ENCODE measurements at places on chromosomes 11 and 22.

GRCh38 chr22:24938741-24939341 is 7.7 kb downstream of the LHFPL7 start:
- no peak for DNase-seq

GRCh38 chr11:43399983-43400630 is 41.4 kb downstream of the TTC17 start:
- DNase-seq: no peak

DNA sequence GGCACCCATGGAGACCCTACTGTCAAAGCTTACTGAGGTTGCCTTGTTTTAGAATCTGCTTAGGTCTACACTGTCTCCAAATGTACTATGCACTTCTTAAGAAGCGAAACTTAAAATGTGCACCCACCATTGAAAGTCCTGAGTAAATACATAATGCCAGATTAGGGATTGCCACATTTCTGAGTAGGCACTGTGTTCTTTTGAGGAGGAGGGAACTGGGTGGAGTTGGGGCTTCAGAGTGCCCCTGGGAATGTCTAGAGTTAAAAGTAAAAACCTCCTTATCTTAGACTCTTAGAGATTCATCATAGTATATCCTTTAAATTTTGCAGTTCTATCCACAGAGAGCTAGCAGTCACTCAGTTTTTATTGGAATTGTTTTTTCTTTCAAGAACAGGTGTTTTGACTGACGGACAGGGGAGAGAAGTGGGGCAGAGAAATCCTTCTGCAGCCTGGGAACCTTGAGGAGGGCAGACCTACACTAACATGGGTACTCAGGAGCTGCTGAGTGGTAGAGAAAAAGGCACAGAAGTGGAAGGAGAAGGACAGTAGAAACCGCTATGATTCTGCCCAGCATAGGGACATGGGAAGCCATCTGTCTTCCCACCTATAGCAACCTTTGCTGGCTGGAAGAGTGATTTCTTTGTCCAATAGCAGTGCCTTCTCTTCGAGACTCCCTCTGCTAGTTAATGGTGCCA is 33.4 kb upstream of the MICAL2 start:
- no peak for DNase-seq

DNA sequence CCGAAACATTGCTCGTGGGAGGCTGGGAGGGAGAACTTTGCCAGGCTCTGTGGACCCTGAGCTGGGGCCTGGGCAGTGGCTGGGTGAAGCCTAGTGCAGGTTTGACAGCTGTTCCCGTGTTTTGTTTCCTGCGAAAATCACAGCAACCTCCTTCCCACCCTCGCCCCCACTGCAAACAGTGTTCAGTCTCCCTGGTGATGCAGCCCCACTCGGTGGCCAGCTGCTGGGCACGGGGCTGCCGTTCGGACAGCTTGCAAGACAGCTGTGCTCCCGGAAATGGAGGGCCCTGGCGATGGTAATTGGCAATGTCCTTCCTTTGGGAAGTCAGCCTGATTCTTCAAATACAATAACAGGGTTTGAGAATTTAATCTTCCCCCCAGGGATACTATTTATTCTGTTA is 10.4 kb upstream of the GAL start:
- DNase-seq: no peak

- no peak for DNase-seq
These were observed 159.3 kb downstream of the CASP12 start for GRCh38 chr11:104738918-104739317.

DNA sequence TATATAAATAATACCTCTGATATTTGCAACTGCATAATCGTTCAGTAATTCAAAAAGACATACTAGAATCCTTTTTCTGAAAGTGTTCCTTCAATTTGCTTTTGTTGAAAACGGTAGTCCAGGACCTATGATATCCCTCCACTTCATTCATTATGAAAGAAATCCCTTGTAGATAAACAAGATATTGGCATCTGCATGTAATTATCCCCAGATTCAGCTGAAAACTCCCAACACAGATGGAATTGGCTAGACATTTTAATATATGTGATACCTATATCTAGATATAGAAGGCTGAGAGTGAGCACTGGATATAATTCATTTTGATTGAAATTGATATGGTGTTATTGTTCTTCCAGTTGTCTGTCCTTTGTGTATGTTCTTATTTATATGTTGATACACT is 109.4 kb downstream of the MSANTD4 start:
- DNase-seq: no peak

DNA sequence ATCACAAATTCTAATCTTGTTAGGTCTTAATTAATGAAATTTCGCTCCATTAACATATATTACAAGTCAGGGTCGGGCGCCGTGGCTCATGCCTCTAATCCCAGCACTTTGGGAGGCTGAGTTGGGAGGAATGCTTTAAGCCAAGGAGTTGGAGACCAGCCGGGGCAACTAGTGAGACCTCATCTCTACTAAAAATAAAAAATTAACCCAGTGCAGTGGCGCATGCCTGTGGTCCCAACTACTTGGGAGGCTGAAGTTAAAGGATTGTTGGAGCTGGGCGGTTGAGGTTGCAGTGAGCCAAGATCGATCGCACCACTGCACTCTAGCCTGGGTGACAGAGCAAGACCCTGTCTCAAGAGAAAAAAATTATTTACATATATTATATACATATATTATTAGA is 1.9 kb downstream of the TMA7B start:
- DNase-seq: no peak

GRCh38 chr11:96189351-96189750 is 153.6 kb downstream of the MAML2 start:
- DNase-seq: no peak

- no peak for DNase-seq
These were observed 12.0 kb upstream of the MALAT1 start for GRCh38 chr11:65486570-65487466.

- DNase-seq: no peak
These were observed 79.7 kb downstream of the C22orf31 start for GRCh38 chr22:28981818-28982499.

DNA sequence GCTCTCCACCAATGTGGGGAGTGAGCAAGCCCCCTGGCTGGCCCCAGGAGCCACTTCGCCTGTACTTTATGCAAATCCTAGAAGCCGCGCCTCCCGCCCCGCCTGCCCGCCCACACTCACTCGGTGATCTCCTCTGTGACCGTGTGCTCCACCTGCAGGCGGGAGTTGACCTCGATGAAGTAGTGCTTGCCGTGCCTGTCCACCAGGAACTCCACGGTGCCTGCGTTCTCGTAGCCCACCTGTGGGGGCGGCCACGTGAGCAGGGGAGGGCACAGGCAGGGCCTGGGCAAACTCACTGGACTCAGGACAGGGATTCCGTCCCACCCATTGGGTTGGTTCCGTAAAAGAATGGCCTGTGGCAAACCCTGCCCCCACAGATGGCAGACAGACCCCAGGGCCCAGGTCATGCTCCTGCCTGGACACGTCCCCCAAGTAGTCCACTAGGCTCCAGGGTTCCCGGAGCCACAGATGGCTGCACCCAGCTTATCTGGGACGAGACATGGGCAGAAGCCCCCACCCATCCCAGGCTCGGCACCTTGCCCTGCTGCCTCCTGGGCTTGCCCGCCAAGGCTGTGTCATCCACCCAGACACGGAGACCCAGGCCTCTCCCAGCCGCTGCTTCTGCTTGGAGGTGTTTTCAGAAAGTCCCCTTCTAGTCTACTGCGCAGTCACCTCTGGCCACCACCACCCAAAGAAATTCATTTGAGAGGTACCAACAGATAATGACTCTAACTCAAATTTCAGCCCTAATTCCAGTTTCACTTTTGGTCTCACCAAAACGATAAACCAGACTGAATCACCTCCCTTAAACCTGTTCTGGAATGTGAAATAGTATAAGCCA is 12.1 kb downstream of the LRFN4 start:
- peak; percentile 72 for DNase-seq

- DNase-seq: no peak
These were observed 536.5 kb downstream of the NTM start for GRCh38 chr11:131906963-131907362.

GRCh38 chr11:115497303-115497702 is 6.9 kb downstream of the CADM1 start:
- no peak for DNase-seq

DNA sequence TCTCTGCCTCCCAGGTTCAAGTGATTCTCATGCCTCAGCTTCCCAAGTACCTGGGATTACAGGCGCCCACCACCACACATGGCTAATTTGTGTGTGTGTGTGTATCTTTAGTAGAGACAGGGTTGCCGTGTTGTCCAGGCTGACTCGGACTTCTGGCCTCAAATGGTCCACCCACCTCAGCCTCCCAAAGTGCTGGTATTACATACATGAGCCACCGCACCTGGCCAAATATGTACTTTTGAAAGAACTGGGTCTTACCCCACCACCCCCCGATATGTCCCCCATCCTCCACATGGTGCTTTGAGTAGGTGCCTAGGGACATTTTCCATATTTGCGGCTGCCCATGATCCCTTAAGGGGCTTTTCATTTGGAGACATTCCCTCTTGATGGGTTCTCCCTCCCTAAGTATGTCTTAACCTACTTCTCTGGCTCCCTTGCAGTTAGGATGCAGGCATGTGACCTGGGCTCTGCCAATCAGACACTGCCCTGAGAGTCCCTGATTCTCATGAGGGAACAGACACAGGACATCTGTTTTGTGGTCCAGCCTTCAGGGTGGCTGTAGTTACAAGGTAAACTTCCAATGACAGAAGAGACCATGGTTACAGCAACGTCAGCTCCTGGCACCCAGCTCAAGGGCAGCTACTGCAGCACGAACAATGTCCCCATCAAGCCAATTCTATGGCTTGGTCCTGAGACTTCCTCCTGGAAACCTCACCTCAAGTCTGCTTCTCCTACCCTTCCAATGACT is 48.4 kb downstream of the CHST1 start:
- no peak for DNase-seq

GRCh38 chr11:44829838-44830237 is 103.1 kb downstream of the TSPAN18 start:
- DNase-seq: no peak

DNA sequence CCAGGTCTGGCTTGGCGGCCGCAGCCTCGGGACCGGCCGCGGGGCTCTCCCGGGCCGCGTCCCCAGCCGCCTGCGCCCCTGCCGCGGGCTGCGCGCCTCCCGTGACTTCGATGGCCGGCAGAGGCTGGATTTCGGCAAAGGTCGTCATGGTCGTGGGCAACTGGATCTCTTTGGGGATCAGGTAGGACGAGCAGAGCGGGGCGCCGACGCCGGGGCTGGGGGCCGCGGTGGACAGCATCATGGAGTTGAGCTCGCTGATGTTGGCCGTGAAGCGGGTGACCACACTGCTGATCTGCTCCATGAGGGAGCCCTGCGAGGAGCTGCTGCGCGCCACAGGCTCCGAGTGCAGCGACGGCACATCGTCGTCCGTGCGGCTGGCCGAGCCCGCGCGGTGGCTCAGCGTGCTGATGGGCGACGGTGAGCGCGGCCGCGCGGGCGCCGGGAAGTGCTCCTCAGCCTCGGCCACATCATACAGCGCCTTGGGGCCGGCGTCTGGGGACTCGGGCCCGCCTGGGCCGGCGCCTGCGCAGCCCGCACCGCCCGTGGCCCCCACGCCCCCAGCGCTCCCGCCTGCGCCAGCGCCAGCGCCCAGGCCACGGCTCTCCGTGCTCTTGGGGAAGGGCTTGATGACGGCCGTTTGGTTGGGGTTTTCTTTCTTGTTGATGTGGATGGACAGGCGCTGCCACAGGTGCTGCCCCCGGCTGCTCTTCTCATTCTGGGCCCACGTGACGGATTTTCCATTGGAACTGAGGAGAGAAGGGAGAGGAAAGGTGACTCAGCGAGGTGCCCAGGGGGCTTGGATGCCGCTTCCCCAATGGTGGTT is 171.4 kb upstream of the CTSC start:
- no peak for DNase-seq

- DNase-seq: no peak
These were observed 74.8 kb downstream of the APOL5 start for GRCh38 chr22:35792506-35792905.

GRCh38 chr11:127362754-127363308 is 362.3 kb upstream of the KIRREL3 start:
- no peak for DNase-seq

GRCh38 chr22:43925433-43926348 is 2.1 kb downstream of the PNPLA3 start:
- DNase-seq: no peak

- DNase-seq: no peak
These were observed 24.3 kb downstream of the SLC25A18 start for GRCh38 chr22:17587629-17588028.

- no peak for DNase-seq
These were observed 12.6 kb downstream of the SULT4A1 start for GRCh38 chr22:43849731-43850130.

- DNase-seq: no peak
These were observed 35.3 kb upstream of the CLMP start for GRCh38 chr11:123230346-123230745.

GRCh38 chr11:47391077-47391583 is 12.8 kb upstream of the SPI1 start:
- no peak for DNase-seq

DNA sequence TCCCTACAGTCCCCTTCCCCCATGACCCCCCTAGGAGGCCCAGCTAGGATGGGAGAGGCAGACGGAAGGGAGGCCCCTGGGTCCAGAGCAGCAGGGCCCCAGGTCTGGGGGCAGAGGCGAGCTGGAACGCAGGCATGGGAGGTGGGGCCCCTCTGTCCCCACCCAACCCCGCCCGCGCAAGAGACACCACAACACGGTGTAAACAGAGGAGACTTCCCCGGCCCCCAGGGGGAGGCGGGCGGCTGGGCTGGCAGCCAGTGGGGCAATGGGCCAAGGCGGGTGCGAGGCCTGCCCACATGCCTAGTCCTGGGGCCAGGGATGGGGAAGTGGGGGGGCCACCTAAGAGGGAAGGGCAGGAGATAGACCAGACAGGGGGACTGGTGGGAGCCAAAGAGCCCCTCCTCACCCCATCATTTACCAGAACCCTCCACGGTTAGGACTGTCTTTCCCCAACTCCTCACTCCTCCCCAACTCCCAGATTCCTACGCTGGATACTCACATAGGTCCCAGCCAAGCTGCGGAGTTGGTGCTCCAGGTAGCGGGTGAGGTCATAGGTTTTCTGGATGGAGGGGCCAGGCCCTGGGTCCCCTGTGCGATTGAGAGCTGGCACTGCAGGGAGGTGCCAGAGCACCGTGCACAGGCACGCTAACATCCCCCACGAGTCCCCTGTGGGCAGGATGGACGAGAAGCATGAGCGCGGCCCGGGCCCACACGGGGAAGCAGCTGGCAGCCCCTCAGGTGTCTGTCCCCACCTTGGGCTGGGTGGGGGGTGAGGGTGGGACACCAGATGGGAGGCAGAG is 6.2 kb downstream of the CLCF1 start:
- DNase-seq: no peak

GRCh38 chr11:67022961-67023956 is at the start of gene SYT12:
Gene SYT12, plus strand, starts transcription at chr11:67023134. Its CDS starts 7,011 bp downstream, at chr11:67030145.
- DNase-seq: no peak

DNA sequence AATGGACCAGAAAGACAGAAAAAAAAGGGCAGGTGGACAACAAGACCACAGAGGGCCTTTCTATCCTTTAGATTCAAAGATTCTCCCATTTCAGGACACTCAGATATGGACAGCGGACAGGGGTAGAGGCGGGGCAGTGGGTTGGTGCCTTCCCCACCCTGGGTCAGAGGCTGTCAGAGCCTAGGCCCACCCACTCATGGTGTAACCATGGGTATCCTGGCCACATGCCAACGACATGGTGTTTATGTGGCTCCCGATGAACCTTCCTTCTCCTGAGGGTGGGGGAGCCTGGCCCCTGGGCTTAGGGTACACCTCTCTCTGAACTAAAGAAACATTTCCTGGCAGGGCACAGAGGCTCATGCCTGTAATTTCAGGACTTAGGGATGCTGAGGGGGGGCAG is 14.3 kb upstream of the P2RY2 start:
- DNase-seq: no peak
